ENCODE measurements at places on chromosomes 7 and 10. TPM values are rescaled to one million over a fixed set of nuclear protein-coding genes. Genes with fewer than 3 reads are reported as not detected.

- DNase-seq, result no peak
Measured at GRCh38 chr10:26857991-26858706, 2.6 kb downstream of the ABI1 start.

- no peak for DNase-seq
Measured at GRCh38 chr10:7853226-7853842, 35.0 kb downstream of the TAF3 start.

DNA sequence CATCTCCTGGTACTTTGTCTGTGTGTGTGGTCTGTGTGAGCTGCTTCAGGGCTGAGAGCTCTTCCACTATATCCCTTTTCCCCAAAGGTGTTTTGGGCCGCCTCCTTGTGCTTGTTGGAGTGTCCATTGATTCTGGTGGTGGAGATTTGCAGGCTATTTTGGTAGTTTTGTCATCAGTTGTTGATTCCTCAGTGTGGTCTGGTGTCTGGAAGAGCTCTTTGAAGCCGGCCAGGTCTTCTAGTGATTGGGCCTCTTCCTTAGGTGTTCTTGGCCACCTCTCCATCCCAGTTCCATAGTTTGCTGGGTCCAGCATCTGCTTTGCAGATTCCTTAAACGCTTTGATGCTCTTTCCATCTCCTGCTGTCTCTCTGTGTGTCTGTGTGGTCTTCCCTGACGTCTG lies 20.8 kb downstream of the MKI67 start:
- no peak for DNase-seq

- DNase-seq, result no peak
Measured at GRCh38 chr10:558891-559766, 130.3 kb downstream of the DIP2C start.

DNA sequence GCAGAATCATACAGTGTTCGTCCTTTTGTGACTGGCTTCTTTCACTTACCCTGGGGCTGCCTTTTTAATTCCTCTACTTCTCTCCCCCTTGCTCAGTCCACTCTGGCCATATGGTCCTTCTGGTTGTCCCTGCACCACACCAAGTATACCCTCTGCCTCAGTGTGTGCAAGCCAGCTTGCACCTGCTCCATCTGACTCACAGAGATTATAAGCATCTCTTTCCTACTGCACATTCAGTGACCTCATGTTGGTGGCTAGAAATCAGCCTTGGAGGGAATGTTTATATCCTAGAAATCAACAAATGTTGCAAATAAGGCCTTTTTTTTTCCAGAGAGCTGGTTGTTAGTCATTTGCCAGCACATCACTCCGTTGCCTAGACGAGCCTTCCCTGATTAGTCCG lies 67.5 kb upstream of the C10orf90 start:
- DNase-seq, result no peak

GRCh38 chr10:16193241-16193640 lies 243.6 kb upstream of the PTER start:
- DNase-seq, result no peak

DNA sequence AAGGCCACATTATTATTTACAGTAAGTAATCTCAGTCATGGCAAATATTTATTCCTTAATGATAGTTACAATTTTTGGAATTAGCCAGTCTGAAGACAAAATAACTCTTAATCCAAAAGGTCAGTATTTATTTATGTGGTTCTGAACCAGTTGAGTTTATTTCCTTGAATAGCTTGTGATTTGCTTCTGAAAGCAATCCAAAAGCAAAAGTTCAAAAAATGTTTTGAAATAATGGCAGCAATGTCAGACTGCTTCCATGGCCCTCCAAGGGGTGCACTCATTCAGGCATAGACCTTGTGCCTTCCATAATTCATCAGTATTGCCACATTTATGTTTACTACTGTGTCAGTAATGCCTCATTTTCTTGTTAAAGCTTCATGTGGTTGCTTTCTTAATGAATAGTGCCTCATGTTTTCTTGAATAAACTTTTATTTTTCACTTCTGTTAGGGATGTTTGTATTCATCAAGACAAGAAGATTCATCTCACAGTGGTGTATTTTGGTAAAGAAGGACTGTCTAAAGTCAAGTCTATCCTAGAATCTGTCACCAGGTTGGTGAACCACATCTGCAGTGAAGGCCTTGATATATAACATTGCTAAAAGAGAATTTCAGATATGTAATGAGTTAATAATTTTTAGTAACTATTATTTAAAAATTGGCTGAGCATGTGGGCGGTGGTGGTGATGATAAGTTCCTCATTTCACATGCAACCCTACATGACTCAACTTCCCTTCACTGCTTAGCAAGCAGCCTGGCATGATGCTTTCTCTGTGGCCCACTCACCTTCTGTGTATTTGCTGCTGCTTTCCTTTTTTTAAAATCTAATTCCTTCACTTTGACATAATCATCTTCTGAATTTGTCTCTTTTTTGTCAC lies 22.0 kb downstream of the CSGALNACT2 start:
- DNase-seq, result no peak

DNA sequence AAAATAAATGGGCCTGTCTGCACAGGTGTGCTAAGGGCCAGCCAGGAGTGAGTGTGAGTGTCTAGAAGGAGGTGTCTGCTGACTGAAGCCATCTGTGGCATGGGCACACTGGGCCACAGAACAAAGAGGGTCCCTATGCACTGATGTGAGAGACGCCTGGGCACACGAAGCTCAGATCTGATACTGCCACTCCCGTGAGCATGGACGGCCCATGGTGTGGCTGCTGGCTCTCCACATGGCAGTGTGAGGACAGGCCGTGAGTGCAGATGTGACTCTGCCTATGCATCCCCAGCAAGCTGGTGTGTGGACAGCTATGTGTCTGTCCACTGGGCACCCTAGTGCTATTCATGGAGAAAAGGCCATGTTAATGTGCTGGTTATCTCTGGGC lies 12.8 kb upstream of the MYL7 start:
- no peak for DNase-seq

The AKR1C8 gene
- not detected for total RNA-seq

The PDGFA gene
- total RNA-seq, result 98.3 TPM

The C10orf105 gene
- not detected for total RNA-seq
